Muscle of back (tissue), 13 donors: ENCODE measurements at places on chromosomes 7 and 10.
A peak's percentile ranks its signal among the peaks of the same experiment; 100 is the strongest.

DNA sequence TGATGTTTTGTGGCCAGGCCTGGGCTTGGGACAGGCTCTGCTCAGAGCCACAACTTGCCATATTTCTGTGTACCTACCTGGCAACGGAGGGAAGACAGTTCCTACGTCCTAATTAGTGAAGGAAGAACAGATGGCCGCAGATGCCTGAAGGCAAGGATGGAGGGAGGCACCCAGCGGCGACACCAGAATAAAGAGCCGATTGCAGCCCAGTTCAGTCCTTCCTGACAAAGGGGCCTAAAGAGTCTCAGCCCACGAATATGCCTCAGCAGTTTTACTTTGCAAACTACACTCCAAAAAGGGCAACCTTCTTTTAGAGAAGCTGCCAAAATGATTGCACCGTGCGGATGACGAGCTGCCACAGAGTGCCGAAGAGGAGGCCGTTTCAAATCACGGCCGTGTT, 585.8 kb downstream of the GLRX3 start:
- DNase-seq: no peak

DNA sequence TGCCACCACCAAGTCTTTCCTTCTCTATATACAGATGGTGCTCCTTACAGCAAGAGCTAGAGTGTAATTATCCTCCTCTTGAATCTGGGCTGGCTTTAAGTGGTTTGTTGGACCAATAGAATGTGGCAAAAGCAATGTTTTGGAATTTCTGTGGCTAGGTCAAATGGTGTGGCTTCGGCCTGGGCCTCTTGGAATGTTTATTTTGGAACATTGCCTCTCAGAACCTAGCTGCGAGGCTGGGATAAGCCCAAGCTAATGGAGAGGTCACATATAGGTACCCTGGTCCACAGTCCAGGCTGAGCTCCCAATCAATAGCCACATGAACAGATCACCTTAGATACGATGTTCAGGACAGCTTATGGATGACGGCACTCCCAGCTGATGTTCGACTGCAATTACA, 556.7 kb downstream of the TYW1 start:
- no peak for DNase-seq

DNA sequence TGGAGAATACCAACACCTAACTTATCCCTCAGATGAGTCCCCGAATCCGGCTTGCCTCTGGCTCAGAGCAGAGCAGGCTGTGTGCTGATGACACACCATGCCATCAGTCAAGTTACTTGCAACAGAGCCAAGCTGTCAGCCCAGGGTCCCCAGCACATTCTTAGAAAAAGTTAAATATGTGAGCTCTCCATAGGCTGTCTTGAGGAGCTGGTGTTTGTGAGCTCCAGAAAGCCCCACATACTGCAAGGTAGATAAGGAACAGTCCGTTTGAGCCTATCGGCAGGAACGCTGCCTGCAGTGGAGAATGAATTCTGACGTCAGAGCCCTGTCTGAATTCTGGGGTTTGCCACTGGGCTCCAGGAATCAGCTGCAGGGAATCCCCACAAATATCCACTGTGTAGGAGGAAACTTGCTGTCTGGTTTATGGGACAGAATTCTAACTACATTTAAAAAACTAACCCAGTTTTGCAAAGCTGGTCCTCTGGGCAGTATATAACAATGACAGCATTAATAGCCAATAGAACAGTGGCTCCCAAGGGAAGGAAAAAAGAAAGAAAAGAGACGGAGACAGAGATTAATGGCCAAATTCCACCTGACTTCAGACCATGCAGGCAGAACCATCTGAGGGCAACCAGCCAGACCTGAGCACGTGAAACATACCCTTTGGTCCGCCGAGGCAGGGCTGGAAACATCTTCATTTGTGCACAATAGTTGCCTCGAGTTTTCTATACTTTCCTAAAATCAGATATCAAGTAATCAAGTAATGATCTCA, 3.6 kb downstream of the SFXN4 start:
- DNase-seq: no peak

- DNase-seq: peak; percentile 57
Measured at GRCh38 chr10:104076743-104077160, 8.9 kb downstream of the COL17A1 start.

- DNase-seq: no peak
Measured at GRCh38 chr7:102042016-102042656, 224.7 kb downstream of the CUX1 start.

DNA sequence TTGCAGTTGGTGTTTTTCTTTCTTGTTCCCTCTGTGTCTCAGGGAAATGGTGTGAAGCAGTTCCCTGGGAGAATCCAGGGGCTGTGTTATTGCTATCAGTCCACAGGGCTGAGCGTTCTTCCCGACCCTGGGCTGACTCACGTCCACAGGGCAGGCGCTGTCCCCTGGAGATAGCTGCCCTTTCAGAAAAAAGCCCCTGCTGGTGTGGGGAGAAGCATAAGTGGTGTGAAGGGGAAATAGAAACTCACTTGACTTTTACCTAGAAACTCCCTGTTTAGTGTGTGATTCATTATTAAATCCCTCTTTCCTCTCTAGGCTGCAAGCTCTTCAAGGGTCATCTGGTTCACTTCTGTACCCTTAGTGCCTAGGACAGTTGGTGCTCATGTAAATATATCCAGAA, 63.3 kb upstream of the SMNDC1 start:
- DNase-seq: no peak

DNA sequence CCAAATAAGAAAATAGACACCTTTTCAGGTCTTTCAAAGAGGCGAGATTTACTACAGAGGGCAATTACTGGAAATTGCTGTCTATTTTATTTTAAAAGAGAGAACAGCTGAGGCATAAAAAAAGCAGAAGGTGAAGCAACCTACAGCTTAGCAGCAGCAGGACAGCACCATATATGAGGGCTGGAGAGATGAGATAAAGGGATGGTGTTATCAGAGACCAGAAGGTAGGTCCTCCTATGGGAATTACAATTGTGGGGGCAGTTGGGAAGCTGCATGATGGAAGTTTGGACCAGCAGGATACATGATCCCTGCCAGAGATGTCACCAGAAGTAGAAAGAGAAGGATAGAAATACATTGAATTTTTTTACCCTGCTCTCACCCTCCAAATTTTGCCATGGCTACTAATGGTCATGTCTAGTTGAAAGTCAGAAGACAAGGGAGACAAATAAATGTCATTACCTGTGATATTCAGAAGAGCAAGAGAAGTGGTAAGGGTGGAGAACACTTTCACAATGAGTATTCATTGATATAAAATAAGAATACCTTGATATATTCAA, 77.2 kb upstream of the CALCR start:
- no peak for DNase-seq

DNA sequence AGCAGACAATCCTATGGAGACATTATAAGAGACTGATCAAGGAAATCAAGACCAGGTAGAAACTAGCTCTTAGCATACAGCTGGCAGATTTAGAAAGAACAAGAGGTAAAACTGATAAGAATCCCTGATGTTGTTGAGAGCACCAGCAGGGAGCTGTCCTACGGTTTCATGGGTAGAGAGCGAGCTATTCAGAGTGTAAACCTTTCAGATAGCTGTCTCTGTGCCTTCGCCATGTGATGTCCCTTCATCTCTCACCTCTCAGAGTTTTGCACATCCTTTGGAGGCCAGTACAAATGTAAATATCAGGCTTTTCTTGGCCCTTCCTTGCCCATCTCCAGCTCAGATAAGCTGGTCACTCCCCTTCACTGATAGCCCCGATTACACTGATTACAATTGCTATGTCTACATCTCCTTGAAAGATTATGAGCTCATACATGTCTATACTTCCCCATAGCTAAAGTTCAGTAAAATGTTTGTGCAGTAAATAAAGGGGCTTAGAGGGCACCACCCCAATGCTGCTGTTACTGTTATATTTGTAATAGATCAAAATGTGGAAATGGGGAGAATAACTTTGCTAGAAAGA, 21.9 kb downstream of the THSD7A start:
- no peak for DNase-seq

DNA sequence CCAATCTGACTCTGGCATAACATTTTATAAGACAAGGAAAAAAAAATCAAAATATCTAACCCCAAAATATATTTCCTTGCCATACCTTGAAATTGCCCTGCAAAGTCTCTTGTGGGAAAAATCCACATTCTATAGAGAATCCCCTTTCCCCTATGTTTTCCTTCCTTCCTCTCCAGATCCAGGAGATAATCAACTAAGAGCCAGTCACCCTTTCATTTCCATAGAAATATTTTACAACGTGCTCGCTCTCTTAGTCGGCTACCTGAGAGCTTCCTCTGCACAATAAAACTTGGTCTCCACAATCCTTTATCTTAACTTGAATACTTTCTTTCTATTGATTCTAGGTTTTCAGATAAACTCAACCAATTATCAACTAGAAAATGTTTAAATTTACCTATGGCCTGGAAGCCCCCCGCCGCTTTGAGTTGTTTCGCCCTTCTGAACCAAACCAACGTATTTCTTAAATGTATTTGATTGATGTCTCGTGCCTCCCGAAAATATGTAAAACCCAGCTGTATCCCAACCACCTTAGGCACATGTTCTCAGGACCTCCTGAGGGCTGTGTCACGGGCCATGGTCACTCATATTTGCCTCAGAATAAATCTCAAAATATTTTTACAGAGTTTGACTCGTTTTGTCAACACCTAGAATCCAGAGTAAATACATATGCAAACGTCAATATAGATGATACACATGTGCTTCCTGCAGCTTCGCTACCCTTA, 869 bp downstream of the PSAP start:
- no peak for DNase-seq

- DNase-seq: no peak
Measured at GRCh38 chr10:21141946-21142492, 244.9 kb upstream of the NEBL start.

DNA sequence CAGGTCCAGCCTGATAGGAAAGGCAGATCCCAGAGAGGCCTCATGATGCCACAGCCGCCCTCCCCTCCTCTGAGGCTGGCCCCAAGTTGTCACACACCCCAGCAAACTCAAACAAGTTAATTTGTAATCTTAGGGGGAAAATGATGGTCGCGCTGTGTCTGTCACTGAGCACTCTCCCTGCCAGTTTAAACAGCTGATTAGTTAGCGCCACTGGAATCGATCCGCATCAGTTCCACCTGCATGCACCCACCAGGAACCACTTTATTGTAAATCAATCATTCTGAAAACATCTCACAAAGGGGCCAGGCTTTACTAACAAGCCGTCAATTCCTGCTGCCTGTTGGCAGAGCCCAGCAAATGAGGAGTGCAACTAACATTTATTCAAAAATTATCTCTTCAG, 870.9 kb downstream of the KCNMA1 start:
- DNase-seq: no peak

- peak; percentile 92 for DNase-seq
Measured at GRCh38 chr7:92904244-92905131, 68.1 kb upstream of the CDK6 start.

- no peak for DNase-seq
Measured at GRCh38 chr10:77281719-77282118, 355.9 kb downstream of the KCNMA1 start.

GRCh38 chr10:15857107-15857575, 3.2 kb downstream of the MINDY3 start:
- no peak for DNase-seq

DNA sequence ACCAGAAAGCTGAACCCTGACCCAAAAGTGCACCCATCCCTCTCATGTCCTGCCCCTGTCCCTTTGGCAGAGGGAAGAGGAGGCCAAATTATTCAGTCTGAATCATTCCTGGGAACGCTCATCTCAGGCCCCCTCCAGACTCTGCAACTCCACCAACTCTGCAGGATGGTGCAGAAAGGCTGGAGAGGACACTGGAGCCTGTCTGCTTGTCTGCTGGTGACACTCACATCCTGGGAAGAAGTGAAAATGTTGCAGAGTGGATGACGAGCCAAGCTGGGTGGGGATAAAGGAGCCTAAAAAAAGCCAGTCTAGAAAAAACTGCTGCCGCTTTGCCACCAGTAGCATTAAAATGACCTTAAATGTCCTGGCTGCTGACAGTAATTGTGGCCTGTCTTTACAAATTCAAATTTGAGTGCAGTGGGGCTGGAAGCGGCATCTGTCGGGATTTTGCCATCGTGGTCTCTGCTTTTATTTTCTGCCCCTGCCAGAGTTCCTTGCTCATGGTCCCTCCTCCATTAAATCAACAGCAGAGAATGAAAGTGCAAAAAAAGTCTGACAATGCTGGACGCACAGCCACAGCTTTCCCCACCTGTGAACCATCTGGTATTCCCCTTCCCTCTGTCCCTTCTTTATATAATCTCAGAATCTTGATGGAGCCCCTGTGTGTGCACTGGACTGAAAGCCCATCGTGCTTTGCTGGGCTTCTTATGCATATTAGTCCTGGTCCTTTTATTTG, 63.9 kb downstream of the STK17A start:
- DNase-seq: peak; percentile 10

- DNase-seq: peak; percentile 61
Measured at GRCh38 chr10:31136930-31137885, 105.5 kb upstream of the ZNF438 start.

DNA sequence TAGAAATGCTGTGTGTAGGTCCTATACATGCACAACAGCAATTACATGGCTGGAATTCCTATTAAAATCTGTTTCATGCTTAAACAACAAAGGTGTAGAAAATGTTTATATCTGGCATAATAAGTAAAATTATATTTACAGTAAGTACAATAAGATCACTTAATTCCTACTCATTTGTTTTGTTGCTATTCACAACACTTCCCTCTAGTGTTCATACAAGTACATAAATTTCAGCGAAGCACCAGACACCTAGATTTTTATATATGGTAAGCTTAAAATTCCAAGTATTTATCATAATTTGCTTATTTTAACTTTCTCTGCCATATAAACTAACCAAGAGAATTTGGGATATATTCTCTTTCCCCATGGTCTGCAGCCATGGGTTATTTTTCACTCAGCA, 51.8 kb upstream of the ANK3 start:
- no peak for DNase-seq

GRCh38 chr7:26167303-26167934, 15.4 kb downstream of the NFE2L3 start:
- no peak for DNase-seq

DNA sequence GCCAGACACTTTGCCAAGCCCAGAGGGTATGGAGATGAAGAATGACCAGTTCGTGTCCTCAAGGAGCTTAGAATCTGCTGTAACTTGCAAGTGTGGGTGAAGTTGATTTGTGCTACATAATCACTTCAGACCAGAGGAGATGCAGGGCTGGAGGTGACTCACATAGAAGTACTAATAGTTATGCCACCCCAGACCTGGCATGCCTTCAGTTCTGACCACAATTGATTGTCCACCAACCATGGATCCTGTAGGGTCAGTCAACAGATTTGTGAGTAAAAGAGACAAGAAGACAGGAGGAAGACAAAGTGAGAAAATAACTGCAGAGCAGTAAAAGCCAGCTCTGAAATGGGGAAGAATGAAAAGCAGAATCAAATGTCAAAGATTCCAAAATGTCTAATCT, 51.2 kb upstream of the BMPER start:
- no peak for DNase-seq

GRCh38 chr7:32941181-32941580, 16.1 kb upstream of the FKBP9 start:
- DNase-seq: peak; percentile 26

GRCh38 chr7:19663816-19664462, 44.9 kb downstream of the POLR1F start:
- DNase-seq: peak; percentile 2

GRCh38 chr10:53256623-53257022, 484.0 kb upstream of the MBL2 start:
- no peak for DNase-seq
